Activated naive CD8-positive, alpha-beta T cell treated with anti-CD3 and anti-CD28 coated beads, Interleukin-2, amount 10 ng/mL, durations not matched to agents 7 days and 5 days (primary cell): ENCODE measurements at places on chromosomes 13 and 19. TPM values are rescaled to one million over a fixed set of nuclear protein-coding genes. Genes with fewer than 3 reads are reported as not detected.

DNA sequence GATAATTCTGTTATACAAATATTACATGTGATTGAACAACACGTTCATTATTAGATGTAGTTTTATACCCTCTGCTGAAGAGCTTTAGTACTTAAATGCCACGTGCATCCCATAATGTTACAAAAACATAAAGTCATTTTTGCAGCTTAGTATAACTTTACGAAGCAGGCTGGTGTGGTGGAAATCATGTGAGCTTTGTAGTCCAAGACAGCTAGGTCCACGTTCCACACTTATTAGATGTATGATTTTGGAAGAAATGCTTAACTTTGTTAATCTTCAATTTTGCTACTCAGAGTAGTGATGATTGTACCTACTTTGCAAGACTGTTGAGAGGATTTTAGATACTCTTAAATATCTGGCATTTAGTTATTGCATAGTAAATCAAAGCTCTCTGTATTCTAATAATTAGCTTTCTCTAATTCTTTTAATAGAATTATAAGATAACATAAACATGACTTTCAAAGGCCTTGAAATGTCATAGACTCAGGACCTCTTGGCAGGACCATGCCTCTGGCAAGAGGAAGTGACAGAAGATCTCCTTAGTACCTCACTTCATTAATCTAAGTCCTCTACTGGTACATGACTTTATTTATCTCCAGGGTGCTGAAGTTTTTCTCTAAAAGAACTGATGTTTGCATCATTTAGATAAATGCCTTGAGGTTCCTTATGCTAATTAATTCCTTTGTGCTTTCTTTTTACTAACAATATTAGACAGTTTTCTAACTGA is 153.7 kb downstream of the PCDH20 start:
- DNase-seq = no peak

DNA sequence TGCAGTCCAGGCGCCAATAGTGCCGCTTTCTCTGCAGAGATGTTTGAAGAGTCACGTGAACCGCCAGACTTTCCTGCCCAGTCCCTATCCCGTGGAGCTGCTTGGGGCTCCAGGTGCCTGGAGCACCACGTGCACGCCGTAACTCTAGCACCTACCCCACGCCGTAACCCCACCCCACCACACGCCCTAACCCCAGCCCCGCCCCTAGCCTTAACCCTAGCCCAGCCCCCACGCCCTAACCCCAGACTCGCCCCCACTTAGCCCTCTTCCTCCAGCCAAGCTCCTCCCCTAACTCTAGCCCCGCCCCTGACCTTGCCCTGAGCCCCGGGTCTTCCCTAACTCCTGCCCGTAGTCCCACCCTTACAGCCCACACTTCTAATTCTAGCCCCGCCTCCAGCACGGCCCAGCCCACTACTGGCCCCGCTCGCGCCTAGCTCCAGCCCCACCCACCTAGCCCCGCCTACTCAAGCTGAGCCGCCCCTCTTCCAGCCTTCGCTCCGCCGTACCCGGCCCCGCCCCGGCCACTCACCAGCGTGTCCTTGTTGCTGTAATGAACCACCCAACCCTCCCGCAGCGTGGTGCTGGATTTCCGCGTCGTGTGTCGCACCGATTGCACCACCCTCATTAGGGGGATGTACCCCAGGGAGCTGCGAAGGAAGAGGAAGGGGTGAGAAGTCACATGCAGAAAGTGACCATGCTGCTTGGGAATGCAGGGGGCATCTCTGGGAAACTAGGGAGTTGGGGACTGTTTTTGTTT is 19.5 kb downstream of the PRKD2 start:
- peak; percentile 37 for DNase-seq

GRCh38 chr19:27993619-27994570 is 1219.1 kb downstream of the UQCRFS1 start:
- no peak for DNase-seq

- no peak for DNase-seq
Measured at GRCh38 chr19:5850743-5851293, 431 bp downstream of the FUT3 start.

DNA sequence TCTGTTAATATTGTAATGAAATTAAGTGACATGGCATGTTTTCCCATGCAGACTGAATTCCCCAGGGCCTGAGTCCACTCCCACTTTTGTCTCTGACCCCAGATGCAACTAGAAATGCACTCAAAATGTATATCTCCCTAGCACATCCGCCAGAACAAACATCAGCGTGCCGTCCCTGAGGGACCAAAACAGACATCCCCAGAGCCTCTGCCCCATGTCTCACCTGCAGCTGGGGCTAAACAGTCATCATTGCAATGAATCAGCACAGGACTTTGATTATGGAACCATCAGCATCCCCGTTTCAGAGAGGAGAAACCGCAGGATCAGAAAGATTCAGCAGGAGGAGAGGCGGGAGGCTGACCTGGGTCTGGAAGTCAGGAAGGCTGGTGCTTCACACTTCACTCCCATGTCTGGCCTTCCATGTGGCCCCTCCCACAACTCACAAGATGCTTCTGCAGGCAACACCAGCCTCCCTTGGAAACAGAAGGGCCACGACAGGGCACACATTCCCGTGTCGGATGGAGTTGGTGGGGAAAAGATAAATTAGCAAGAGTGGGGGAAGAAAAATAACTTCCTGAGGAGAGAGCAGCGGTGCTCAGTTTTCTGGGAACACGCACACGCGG is 130.6 kb upstream of the VSTM2B start:
- no peak for DNase-seq

- DNase-seq = no peak
Measured at GRCh38 chr13:39768962-39769361, 113.5 kb downstream of the COG6 start.

DNA sequence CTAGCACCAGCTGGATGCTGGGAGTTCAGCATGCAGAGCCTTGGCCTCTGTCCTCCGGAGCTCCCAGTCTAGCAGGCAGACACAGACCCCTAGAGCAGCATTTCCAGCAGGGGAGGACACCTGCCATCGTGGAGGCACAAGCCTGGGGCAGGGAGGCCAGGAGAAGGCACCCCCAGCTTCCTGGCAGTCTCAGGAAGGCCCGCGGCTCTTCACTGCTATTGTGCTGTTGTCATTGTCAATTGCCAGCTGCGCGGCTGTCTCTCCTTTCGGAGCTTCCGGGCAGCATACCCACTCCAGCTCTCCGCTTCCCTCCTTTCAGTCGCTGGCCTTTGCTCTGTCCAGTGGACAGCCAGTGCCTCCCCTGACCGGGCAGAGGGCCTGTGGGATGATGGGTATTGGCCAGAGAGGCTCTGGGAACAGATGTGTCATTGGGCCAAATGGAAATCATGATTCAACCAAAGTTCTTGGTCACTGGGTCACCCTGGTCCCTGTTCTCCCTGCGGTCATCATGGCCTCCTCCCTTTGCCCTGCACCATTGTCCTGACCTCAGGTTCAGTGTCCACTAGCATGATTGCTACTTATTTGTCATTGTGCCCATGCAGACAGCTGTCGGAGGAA is 93.0 kb downstream of the SLC7A1 start:
- DNase-seq = no peak

DNA sequence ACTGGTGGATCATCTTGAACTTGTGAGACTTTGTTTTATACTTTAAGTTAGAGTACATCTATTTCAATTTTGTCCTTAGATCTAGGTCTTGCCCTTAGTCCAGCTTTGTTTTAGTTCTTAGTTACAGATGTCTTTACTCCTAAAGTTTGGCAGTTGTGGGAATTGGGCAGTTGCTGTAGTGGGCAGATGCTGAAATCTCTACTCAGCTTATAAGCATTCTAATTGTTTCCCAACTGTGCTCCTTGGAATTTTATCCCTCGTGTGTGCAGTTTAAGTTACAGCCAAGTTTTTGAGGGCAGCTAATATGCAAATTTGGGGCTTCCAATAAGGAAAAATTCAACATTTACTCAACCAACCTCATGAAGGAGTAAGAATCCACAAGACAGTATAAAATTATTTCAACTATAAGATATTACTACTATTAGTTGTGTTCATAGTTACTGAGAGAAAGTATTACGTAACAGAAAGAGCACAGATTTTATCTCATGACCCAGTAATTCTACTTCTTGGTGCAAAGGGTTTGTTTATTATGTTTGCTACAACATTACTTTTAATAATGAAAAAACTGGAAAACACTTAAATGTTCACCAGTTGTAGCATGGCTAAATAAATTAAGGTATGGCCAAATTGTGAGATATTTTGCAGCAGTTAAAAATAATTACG is 32.9 kb downstream of the CCDC122 start:
- no peak for DNase-seq

DNA sequence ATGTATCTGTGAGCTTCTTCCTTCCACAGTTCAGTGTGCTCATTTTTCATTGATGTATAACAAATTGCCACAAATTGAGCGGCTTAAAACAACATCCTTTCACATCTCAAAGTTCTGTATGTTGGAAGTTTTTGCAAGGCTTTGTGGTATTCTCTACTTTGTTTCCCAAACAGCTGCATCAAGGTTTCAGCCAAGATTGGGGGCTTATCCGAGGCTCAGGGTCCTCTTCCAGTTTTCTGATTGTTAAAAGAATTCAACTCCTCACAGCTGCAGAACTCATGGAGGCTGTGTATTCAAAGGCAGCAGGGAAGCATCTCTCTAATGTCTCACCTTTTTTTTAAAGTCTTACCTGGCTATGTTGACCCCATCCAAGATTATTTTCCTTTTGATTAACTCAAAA is 1369.8 kb downstream of the PCDH9 start:
- no peak for DNase-seq

The SPIB gene
- not detected for total RNA-seq

The ZNF729 gene
- not detected for total RNA-seq

The F2RL3 gene
- total RNA-seq = 0.17 TPM

The CLIP3 gene
- total RNA-seq = 1.4 TPM
